ENCODE measurements at places on chromosomes 4 and X.

DNA sequence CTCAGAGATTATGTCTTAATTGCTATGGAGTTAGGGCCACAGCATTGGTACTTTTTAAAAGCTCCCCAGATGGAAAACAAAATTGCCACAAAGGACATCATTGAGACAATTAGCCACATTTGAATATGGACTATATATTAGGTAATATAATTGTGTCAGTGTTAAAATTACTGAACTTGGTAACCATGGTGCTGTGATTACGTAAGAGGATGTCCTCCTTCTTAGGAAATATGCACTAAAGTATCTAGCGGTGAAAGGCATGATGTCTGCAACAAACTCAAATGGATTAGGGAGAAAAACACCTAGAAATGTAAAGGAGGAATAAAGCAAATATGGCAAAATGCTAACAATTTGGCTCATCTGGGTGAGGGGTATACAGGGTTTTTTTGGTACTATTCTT, 89.9 kb upstream of the PAK3 start:
- peak; percentile 19 for DNase-seq

DNA sequence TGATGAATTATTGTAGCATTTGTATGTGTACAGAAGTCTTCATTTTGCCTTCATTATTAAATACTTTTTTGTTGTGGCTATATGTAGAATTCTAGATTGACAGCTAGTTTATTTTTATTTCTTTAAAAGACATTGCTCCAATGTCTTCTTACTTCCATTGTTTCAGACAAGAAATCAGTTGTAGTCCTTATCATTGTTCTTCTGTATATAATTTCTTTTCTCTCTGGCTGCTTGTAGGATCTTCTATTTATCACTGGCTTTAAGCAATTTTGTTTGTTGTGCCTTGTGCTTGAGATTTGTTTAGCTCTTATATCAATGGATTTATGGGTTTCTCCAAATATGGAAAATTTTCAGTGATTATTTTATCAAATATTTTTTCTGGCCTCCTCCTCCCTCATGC, 13.5 kb upstream of the GATB start:
- DNase-seq: no peak

- DNase-seq: no peak
Observed at GRCh38 chrX:119374736-119375135, 24.4 kb upstream of the SLC25A43 start.

- DNase-seq: no peak
Observed at GRCh38 chrX:7143941-7144525, 3.5 kb upstream of the STS start.

- no peak for DNase-seq
Observed at GRCh38 chrX:14352511-14352910, 176.8 kb upstream of the GLRA2 start.

DNA sequence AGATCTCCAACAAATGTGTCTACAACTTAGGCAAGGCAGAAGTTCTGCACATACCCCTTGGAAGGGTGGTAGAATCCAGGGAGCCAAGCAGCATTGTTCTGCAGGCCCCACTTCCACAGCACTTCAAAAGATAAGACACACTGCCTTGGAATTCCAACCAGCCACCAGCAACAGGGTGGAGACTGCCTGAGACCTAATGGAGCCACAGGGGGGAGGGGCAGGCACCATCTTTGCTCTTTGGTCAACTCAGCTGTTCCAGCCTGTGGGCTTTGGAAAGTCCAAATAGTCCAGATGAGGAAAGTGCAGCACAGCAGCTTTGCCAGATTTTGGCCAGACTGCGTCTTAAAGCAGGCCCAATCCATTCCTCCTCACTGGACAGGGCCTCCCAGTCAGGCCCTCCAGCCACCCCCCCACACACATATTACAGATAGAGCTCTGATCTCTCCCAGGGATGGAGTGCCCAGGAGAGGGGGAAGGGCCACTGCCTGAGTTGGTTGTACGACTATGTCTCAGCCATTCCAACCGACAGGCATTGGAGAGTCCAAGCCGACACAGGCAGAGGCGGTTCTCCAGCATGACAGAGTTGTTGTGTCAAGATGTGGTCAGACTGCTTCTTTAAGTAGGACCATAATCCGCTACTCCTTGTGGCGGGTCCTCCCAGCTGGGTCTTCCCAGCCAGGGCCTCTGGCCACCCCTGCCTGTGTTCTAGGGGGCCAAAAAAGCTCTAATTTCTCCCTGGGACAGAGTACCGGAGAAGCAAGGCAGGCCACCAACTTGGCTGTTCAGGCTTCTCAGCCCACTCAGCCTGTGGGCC, 42.5 kb upstream of the ANTXR2 start:
- DNase-seq: no peak

GRCh38 chr4:145552181-145552822, 66.9 kb upstream of the MMAA start:
- no peak for DNase-seq

GRCh38 chrX:13587786-13588477, 18.5 kb downstream of the EGFL6 start:
- peak; percentile 55 for DNase-seq

- DNase-seq: no peak
Observed at GRCh38 chr4:120000591-120001296, 65.9 kb downstream of the MAD2L1 start.

DNA sequence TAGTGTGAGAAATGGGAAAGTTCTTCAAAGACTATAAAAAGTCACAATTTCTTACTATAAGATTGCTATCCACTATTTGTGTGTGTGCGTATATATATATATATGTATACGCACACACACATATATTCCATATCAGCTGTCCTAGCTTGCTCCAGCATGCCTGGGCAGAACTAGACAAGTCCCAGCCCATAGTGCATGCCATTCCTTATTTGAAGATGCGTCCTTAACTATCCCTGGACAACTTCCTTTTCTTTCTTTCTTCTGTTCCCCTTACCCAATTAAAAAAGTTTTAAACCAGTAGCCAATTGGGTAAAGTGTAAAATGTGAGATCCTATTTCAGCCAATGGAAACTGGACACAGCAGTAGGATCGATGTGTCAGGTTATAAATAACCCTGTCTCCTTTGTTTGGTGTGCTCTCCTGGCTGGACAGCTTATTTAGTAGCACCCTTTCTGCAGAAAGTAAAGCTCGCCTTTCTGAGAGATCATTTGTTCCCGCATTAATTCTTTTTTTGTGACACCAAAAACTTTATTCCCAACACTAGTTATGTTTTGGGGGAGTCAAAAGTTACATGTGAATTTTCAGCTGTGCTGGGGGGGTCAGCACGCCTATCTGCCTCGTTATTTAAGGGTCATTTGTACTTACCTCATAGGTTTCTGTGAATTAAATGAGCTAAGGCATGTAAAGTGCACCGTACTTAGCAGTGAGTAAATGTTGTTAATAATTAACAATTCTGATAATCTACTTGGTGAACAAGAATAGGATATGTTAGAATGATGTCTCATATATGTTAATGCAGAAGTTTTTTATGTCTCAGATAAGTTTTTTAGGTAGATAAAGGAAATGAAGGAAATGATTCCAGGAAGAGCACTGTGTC, 40.9 kb downstream of the KDM6A start:
- DNase-seq: no peak

GRCh38 chr4:148643851-148644250, 201.6 kb upstream of the NR3C2 start:
- DNase-seq: no peak

GRCh38 chrX:38233891-38234667, 13.4 kb upstream of the SRPX start:
- DNase-seq: no peak

GRCh38 chr4:175536852-175537453, 275.1 kb downstream of the GPM6A start:
- peak; percentile 68 for DNase-seq

- DNase-seq: no peak
Observed at GRCh38 chr4:168643111-168643795, 146.4 kb downstream of the PALLD start.

- DNase-seq: no peak
Observed at GRCh38 chrX:39639871-39640270, 457.9 kb downstream of the BCOR start.

GRCh38 chr4:61468024-61468720, 268.0 kb downstream of the ADGRL3 start:
- peak; percentile 1 for DNase-seq

DNA sequence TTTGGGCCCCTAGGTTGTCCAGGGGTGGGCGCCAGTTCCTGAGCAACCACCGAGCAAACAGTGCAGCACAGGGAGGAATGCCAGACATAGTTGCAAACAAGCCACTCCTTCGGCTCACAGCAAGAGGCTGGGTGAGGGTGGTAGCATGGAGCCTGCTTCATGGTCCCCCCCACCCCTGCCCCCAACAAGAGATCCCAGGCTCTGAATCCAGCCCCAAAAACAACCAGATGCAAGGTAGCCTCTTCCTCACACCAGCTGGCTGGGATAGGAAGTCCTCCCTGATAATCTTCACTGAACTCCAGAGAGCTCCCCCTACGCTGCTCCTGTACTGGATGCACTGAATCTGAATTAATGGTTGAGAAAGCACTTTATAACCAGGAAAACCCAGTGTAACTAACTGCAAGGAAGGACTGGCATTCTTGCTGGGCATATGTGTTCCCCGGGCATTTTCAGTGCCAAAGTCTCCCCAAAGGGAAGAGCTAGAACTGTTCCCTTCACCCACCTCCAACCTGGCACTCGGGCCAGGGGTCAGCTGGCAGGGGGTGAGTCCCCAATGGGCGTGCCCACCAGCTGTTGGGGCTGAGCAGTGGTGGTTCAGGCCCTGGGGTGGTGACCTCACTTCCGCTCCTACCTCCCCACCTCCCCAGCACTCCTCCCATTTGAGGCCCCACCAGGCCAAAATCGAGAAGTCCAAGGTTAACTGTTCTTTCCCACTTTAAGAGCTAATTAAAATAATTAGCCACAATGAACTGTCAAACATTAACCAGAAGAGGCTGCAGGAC, 1.5 kb downstream of the ELF4 start:
- DNase-seq: peak; percentile 73

DNA sequence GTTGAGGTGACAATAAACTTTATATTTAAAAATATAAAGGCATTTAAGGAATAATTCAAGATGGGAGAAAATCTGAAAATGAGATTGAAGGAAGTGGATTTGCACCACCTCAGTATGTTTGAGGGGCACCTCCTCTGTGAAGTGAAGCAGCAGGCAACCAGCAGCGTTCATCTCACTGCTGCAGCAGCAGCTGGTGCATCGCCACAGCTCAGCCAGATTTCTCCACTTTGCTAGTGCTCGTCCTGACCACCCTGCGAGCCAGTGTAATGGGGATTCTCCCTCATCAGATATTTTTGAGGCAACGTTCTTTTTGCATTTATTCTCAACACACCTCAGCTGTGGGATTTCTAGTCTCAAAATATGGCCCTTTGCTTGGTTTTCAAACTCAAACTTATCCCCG, 13.9 kb downstream of the LRAT start:
- DNase-seq: no peak

GRCh38 chr4:179196511-179196910, 1754.3 kb upstream of the AGA start:
- DNase-seq: peak; percentile 22

- no peak for DNase-seq
Observed at GRCh38 chrX:36847496-36847895, 160.7 kb upstream of the FAM47C start.

DNA sequence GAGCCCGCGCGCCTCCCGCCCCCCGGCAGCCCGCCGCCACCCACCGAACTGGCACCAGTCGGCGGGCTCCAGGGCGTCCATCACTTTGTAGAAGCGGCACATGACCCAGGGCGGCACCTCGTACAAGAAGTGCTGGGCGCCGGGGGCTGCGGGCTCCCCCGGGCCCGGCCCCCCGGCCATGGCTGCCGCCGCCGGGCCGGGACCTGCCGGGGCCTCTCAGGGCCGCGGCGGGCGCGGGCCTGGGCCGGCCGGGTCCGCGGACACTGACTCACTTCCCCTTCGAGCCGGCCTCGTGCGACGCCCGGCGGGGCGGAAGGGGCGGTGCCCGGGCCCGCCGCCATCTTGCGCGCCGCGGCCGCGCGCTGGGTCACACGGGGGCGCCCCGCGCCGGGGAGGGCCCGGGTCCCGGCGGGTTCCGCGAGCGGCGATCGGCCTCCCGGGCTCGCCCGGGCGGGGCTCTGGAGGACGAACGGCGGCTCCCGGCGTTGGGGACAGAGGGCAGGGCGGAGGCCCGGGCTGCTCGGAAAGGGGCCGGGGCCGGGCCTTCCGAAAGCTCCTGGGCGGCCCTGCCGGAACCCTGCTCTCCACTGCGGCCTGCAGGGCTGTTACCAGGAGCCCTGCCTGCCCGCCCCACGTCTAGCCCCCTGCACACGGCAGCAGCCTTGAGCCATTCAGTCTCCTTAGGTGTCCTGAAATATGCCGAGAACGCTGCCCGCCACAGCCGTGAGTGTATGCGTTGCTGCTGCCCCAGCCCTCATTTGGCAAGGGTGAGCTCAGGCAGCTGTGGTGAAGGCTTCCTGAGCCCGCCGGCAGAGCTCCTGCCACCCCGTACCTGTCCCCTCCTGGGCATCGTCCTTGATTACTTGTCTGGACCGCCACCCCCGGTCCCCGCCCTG, at the start of gene IRAK1:
IRAK1 (minus strand) TSS at position 270 of the 896 bp plus-strand sequence; CDS start at position 180, 90 bp downstream.
- peak; percentile 63 for DNase-seq

GRCh38 chrX:119622356-119623232, 16.4 kb upstream of the NKRF start:
- DNase-seq: no peak

DNA sequence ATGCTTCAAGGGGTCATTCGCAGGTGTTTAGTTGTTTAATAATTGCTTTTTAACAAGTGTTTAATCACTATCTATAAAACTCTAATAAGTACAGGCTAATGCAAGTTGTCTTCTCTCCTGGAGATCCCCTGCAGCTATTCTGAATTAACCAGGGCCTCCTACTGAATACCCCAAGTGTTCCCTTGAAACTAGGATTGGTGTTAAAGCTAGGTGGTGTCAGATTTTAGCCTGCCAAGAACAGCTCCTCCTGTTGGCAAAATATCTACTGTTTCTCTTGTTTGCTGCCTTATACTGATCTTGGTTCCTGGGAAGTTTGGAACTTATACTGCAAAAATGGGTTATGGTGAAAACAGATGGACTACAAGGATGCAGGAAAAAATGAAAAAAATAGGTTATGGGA, 26.1 kb upstream of the TMEM154 start:
- DNase-seq: no peak

- peak; percentile 77 for DNase-seq
Observed at GRCh38 chrX:69093960-69094871, 71.0 kb downstream of the PJA1 start.

GRCh38 chr4:60655356-60655755, 544.8 kb upstream of the ADGRL3 start:
- no peak for DNase-seq

DNA sequence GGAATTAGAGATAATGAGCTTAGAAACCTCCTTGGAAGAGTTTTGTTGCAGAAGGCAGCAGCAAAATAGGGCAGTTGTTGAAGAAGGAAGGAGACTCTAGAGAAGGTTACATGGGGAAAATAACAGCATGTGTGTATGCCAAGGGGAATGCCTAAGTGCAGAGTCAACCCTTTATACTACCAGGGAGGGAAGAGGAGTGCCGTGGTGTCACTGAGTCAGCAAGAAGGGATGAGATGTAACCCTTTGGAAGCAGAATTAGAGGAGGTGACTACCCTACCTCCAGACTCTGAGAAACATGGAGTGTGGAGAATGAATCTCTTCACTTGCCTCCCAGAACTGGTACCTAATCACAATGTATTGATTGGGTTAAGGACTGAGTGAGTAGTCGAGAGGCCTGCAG, 6.7 kb upstream of the GABRE start:
- no peak for DNase-seq

GRCh38 chr4:21954916-21955315, 6.3 kb upstream of the KCNIP4 start:
- DNase-seq: no peak

- DNase-seq: no peak
Observed at GRCh38 chrX:147877726-147878125, 34.0 kb upstream of the FMR1 start.
